Hepatocyte (in vitro differentiated cells): ENCODE measurements at places on chromosomes 1 and 21. TPM values are rescaled to one million over a fixed set of nuclear protein-coding genes. Genes with fewer than 3 reads are reported as not detected.

Gene CACNA1S
- polyA plus RNA-seq = not detected in 2 replicates

- DNase-seq = no peak
Observed at GRCh38 chr1:113593550-113594297, 165.6 kb downstream of the PHTF1 start.

- no peak for DNase-seq
Observed at GRCh38 chr1:155900161-155900560, 11.0 kb downstream of the RIT1 start.

GRCh38 chr1:154938604-154939399, 2.3 kb upstream of the PMVK start:
- peak; percentile 48 for DNase-seq

DNA sequence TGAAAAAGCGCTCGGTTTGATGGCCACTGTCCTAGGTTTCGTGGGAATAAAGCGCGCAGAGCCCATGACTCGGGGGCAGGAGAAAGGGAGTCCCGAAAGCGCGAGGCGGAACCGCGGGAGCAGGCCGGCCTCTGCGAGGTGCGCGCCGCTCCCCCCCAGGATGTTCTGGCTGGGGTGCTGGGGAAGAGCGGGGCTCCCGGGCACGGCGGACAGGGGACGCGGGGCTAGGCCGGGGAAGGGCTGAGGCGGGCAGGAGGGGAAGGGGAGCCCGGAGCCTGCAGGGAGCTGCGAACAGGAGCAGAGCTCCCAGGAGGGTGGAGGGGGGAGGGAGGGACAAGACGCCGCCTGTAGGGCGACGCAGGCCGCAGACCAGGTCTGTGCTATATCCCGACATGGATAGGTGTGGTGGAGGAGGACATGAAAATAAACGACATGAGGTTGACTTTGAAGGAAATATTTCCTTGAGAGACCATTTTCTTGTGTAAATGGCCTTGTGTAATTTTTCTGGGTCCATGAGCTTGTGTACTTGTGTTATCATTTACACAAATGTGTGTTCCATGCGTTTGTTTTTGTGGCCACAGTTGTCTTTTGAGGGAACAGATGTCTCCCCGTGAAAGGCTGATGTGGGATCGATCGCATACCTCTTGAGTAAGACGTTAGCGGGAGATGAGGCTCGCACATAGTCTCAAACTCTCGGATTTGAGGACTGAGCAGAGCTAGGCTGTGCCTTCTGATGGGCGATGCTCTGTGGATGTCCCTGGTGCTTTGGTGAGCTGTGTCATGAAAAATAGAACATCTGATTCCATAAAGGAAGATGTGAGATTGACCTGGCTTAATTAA, 1.3 kb downstream of the PCNT start:
- DNase-seq = peak; percentile 79

- no peak for DNase-seq
Observed at GRCh38 chr1:35850051-35850450, 33.0 kb upstream of the AGO1 start.
